Psoas muscle (tissue), 8 donors: ENCODE measurements at places on chromosomes 2 and 18. TPM values are rescaled to one million over a fixed set of nuclear protein-coding genes. Genes with fewer than 3 reads are reported as not detected.

CAD gene
- 7.8 TPM for total RNA-seq

- no peak for DNase-seq
These were observed 105.2 kb downstream of the NETO1 start for GRCh38 chr18:72762515-72763122.

- DNase-seq = no peak
These were observed 11.0 kb upstream of the FARP2 start for GRCh38 chr2:241344925-241345651.

DNA sequence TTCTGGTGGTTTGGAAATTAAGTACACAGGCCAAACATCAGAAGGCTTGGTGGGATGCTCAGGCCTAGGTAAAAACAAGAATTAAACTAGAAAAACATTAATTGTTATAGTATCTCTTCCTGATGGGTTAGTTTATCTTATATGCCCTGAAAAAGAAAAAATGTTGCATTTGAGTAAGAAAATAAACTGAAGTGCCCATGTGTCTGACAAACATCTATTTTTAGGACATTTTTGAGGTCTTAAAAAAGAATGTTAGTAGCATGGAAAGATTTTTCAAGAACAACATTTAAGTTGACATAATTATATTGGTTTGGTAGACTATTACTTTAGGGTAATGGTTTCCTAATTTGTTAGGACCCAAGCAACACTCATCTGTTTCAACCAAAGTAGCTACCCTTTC is 140.1 kb upstream of the RND3 start:
- no peak for DNase-seq

HNRNPA3 gene
- total RNA-seq = 97.6 TPM

SRD5A2 gene
- total RNA-seq = 0.06 TPM

GRCh38 chr2:101942851-101943250 is 48.9 kb upstream of the IL1R2 start:
- DNase-seq = no peak

GRCh38 chr18:22034276-22034675 is 135.1 kb upstream of the GATA6 start:
- no peak for DNase-seq

DNA sequence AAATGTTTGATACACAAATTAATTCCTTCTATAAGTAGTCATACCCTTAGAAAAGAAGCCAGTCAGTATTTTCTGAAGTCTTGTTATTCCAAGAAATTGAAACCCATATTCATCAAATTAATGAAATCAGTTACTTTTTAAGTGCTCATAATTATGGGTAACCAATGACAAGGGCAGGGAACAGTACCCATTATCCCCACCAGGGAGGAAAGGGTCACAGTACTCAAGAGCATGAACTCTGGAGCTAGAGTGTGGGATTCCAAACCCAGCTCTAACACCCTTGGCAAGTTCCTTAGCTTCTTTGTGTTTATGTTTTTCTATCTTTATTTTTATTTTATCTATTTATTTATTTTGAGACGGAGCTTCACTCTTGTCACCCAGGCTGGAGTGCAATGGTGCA is 68.4 kb downstream of the CCDC148 start:
- no peak for DNase-seq

SERPINB2 gene
- total RNA-seq = not detected

DNA sequence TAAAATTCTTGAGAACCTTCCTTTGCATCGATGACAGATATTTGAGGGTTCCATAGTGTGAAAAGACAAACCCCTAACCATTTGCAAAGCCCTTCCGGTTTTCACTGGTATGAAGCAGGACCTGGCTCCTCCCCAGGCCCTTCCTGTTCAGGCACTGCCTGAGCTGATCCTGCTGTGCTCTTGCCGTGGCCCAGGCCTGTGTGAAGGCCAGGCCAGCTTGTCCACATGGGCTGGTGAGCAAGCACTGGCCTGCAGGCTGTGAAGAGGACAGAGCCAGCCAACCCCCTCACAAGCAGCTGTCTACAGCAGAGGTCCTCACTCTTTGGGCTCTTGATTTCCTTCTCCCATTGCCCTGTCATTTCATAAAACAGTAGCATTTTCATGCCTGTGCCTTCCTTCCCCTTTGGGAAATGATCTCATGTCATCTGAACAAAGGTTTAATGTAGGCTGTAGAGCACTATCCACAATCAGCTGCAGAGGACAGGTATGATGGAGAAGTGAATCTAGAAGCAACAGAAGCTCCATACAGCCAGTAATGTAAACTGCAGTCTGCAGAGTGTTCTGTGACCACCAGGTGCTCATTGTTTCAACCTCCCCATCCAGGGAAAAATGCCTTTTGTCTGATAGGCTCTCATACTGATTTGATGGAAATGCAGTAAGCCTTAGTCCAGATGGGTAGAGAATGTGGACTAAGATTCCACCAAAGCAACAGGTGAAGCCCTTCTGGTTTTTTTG is 19.8 kb downstream of the MPHOSPH10 start:
- DNase-seq = no peak

- no peak for DNase-seq
These were observed 19.4 kb downstream of the ABCB11 start for GRCh38 chr2:169011698-169012097.

DNA sequence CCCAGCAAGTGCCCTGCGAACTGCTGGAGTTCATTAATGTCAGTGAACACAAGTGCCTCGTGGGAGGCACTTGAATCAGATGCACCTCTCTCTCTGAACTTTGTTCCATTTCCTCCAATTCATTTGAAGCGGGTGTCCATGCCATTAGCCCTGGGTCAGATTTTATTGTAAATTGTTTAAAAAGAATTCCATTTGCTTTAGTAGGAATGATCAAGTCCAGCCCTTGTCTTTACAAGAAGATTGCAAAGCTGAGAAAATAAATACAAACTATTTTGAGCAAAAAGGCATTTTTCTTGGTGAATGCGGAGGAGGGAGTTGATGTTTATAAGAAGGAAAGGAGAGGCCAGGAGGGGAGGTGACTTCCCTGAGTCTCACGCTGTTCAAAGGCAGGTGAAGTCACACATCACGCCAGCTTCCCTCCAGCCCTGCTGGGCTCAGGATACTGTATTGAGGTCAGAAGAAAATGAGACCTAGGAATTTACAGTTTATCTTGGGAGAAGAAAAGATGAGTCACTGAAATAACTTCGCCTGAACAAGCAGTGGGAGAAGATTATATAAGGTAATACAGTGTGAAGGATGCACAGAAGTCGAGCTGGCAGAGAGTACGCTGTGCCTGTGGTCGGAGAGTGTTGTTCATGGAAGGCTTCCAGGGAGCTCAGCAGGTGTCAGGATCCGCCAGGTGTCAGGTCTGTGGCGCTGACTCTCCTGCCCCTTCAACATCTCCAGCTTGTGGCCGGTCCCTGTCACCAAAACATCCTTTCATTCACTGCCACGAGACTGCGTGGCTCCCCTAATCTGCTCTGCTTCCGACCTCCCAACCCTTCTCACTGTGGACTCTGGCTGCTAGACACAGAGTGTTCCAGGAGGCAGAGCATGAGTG is 36.5 kb downstream of the EFR3B start:
- no peak for DNase-seq

GPR35 gene
- 0.82 TPM for total RNA-seq

DNA sequence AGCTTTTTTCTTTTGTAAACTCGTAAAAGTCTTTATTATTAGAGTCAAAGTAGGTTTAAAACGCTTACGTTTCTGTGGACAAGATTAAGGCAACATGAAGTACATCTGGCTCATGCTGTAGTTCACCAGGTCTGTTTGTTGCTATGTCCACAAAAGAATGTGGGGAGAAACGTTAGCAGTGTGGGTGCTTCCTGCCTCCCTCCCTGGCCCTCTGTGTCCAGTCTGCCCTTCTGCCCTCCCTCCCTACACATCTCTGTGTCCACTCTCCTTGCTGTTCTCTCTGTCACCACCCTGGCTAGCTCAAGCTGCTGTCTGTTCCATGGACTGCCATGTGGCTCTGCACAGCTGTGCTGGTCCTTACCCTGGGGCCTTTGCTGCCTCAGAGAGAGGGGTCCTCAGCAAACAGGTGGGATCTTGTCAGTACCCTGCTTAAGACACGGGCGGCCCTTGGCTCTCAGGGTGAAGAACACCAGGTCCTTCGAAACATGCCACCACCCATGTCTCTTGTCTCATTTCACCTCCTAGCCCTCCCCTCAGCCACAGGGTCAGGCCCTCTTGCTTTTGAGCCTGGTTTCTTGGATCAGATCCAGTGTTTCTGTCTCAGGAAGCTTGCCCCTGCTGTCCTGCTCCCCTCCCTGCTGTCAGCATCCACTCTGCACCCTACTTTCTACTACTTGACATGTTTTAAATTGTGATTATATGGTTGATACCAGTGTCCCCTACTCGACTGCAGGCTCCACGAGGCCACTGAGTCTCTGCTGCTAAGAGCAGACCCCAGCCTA is 79.2 kb downstream of the LIMS1 start:
- DNase-seq = no peak

DNA sequence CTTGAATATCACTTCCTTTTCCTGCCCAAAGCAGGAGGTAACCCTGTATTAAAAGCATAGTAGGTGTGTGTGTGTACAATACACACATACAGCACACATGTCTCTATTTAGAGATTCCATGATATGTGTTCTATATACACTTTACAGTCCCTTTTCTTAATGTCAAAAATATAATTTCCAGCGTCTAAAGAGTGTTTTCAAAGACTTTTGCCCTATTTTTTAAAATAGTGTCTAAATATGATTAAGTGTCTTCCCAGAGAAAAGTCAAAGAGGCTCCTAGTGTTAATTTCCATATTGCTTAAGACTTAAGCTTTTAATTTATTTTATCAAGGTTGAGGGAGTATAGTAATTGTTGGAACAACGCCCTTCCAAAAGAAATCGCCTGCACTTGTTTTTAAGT is 420.3 kb upstream of the POU3F3 start:
- DNase-seq = no peak

DNA sequence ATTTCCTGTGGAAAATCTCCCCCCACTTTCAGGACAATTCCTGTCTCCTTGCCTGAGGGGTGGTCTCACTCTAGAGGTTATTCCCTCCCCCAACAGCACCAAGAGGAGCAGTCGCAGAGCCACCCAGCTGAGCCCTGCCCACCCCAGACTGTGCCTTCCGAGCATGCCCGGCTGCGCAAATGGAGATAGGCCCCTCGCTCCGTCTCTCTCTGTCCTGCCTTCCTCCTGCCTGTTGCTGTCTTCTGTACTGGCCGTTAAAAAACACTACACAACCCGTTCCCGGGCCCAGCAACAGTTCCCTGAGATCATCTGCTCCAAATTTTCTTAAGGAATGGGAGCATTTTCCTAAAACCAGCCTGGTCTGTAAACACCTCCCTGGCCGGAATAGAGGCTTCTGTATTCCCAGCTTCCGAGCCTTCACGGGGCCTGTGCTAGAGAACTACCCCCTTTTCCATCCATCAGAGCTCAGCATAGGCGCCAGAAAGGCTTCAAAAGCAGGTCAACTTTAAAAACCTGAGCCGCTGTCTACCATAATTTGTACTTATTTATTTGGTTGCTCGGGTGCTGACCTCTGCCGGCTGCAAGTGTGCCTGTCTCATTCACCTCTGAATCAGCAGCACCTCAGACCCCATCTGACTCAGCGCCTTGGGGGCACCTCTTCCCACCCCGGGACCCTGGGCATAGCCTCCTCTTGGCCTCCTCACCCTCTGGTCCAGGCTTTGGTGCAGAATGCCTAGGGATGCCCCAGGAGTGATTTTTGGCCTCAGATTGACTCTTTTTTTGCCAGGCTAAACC is 159.4 kb downstream of the PXDN start:
- no peak for DNase-seq

DNA sequence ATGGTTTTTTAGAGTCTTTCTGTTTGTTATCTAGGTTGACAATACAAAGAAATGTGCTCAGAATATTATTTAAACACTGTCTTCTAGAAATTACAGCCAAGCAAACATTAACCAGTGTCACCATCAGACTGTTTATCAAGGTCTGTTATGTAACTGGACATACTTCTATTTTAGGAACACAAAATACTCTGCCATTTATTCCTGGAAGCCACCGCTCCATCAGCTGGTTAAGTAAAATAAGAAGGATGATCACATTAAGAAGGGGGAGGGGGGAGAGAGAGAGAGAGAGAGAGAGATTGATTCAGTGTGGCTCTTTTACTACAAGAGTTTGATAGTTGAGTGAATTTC is 47.9 kb downstream of the MBP start:
- no peak for DNase-seq

C1GALT1C1L gene
- total RNA-seq = 0.23 TPM

GRCh38 chr18:28176948-28177827 is at the start of gene CDH2:
Gene CDH2 (minus strand): TSS chr18:28177130. CDS start chr18:28177022, 108 bp downstream.
- peak; percentile 37 for DNase-seq

DNA sequence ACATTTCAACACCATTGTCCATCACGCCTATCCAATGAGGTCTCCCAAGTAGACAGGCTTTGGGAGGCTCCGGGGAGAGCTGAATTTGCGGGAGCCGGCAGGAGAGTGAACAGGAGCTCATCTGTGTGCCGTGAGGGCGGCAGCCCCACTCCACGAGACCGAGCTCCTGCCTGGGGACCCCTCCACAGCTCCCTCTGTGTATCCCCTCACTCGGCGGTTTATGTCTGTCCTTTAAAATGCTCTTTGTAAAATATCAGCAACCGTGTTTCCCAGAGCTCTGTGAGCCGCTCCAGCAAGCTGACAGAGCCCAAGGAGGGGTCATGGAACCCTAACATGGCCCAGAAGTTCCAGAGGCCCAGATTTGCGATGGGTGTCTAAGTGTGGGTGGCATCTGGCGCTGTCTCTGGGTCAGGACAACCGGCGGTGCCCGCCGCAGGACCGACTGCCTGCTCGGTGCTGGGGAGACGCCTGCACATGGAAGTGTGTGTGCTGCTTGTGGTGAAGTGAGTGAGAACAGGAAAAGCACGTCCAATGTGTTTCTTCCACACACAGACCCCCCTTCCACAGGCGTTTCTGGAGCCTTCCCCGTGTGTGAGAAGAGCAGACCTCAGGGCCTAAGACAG is 34.8 kb downstream of the SLC66A2 start:
- no peak for DNase-seq

GRCh38 chr2:105313877-105314276 is 15.7 kb downstream of the TGFBRAP1 start:
- DNase-seq = no peak

SERTAD2 gene
- total RNA-seq = 10.3 TPM

- no peak for DNase-seq
These were observed 165.9 kb upstream of the RND3 start for GRCh38 chr2:150653351-150653750.

GRCh38 chr18:41353777-41354528 is 601.1 kb upstream of the PIK3C3 start:
- DNase-seq = no peak

GRCh38 chr2:75287624-75288316 is 88.5 kb upstream of the TACR1 start:
- DNase-seq = no peak

DNA sequence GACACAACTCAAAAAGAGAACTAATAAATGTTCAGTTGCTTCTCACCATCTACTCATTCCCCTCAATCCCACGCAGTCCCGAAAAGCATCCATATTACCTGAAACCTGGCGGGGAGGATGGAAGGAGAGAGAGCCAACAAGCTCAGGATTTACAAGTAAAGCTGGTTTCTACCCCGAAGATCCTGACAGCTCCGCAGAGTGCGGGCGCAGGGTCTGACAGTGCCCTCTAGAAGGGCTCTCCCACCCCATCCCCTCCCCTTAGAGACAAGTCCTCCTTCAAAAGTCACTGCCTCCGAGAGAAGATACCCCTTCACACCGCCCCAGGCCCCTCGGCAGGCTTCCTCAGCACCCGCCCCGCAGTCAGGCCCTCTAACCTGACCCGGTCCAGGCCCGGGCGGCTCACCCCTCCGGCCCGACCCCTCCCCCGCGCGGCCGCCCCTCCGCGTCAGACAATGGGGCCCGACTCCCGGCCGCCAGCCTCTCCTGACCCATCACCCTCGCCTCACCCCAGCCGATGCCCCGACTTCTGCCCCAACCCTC is 550 bp downstream of the RAB1A start:
- DNase-seq = no peak
